A549 treated with RU486 at 1 μM for 4 hours (cell line): ENCODE measurements at places on chromosomes 13 and 19. TPM values are rescaled to one million over a fixed set of nuclear protein-coding genes. Genes with fewer than 3 reads are reported as not detected.

Gene DPF1
- 3.0 to 4.4 TPM (median 3.6 TPM) in 5 replicates for total RNA-seq

Gene EID2B
- total RNA-seq, result 8.0 to 10.9 TPM (median 9.2 TPM) in 5 replicates

Gene SELENOV
- total RNA-seq, result not detected in 5 replicates

Gene TEX26
- not detected in 5 replicates for total RNA-seq

Gene RNF225
- total RNA-seq, result 0.23 to 0.63 TPM (median 0.27 TPM) in 3 of 5 replicates, not detected in the others

Gene LRRC4B
- total RNA-seq, result 0.34 to 0.69 TPM (median 0.47 TPM) in 5 replicates

Gene C5AR1
- 0.91 to 2.3 TPM (median 1.9 TPM) in 5 replicates for total RNA-seq

Gene OR7A5
- not detected in 5 replicates for total RNA-seq

Gene ZNF85
- total RNA-seq, result 0.09 to 0.30 TPM (median 0.19 TPM) in 4 of 5 replicates, not detected in the other

Gene ZNF681
- not detected in 5 replicates for total RNA-seq

Gene STXBP2
- 32.9 to 44.6 TPM (median 40.8 TPM) in 5 replicates for total RNA-seq

Gene HSH2D
- 0.09 TPM in 1 of 5 replicates, not detected in the others for total RNA-seq

Gene TPTE2
- not detected in 5 replicates for total RNA-seq

Gene KIR2DL1
- total RNA-seq, result not detected in 5 replicates

Gene PDE4A
- 4.2 to 5.2 TPM (median 4.2 TPM) in 5 replicates for total RNA-seq

Gene PRRG2
- total RNA-seq, result 0.66 to 1.5 TPM (median 1.0 TPM) in 5 replicates

Gene ODAD3
- 0.83 to 1.3 TPM (median 1.3 TPM) in 5 replicates for total RNA-seq

Gene PIP5K1C
- total RNA-seq, result 7.8 to 13.2 TPM (median 11.5 TPM) in 5 replicates

Gene STK24
- 47.5 to 61.8 TPM (median 52.8 TPM) in 5 replicates for total RNA-seq

Gene ZNF835
- not detected in 5 replicates for total RNA-seq

Gene MED29
- 59.2 to 65.9 TPM (median 63.2 TPM) in 5 replicates for total RNA-seq

Gene MAST1
- total RNA-seq, result 1.1 to 2.5 TPM (median 1.6 TPM) in 5 replicates

Gene OSCAR
- total RNA-seq, result 0.20 to 0.59 TPM (median 0.32 TPM) in 5 replicates

Gene TMPRSS9
- total RNA-seq, result not detected in 5 replicates

Gene ARHGAP45
- total RNA-seq, result 0.93 to 2.5 TPM (median 2.2 TPM) in 5 replicates

Gene SLC10A2
- not detected in 5 replicates for total RNA-seq

Gene BLOC1S3
- 10.0 to 18.3 TPM (median 14.8 TPM) in 5 replicates for total RNA-seq

Gene ACER1
- total RNA-seq, result not detected in 5 replicates

Gene RFPL4A
- total RNA-seq, result 0.22 to 0.86 TPM (median 0.56 TPM) in 5 replicates

Gene ANGPTL8
- total RNA-seq, result not detected in 5 replicates

Gene MYO16
- total RNA-seq, result 0.02 to 0.09 TPM (median 0.04 TPM) in 4 of 5 replicates, not detected in the other

Gene PSPN
- total RNA-seq, result 0.48 to 1.7 TPM (median 0.85 TPM) in 5 replicates
